ENCODE measurements at places on chromosomes 11 and 22.
A peak's percentile ranks its signal among the peaks of the same experiment; 100 is the strongest.

DNA sequence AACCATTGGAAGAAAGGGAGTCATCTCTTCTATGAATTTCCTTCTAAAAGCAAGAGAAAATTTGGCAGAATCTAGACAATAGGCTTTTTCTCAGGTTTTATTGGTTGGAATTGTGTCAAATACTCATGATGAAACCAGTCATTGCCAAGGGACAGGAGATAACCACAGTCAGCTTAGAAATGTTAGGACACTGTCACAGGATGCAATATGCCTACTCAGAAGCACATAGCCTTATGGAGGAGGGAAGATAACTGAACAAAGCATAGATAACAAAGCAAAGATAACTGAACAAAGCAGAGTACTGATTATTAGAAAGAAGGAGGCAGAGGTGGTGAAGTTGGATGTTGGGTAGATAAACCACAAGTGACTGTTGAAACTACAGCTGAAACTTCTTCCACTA is 303.5 kb upstream of the PDGFD start:
- DNase-seq: no peak

DNA sequence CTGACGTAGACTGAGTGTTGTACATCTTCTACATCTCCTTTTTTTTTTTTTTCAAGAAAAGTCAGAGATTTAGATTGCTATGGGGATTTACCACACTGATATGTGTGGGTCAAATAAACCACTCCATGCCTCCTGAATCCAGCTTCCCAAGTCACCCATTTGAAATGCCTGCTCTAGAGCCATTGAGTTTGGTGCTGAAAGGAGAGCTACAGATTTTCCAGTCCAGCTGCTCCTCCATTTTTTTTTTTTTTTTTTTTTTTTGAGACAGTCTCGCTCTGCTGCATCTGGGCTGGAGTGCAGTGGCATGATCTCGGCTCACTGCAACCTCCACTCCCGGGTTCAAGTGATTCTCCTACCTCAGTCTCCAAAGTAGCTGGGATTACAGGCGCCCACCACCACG is 115.2 kb upstream of the TIMP3 start:
- DNase-seq: no peak

DNA sequence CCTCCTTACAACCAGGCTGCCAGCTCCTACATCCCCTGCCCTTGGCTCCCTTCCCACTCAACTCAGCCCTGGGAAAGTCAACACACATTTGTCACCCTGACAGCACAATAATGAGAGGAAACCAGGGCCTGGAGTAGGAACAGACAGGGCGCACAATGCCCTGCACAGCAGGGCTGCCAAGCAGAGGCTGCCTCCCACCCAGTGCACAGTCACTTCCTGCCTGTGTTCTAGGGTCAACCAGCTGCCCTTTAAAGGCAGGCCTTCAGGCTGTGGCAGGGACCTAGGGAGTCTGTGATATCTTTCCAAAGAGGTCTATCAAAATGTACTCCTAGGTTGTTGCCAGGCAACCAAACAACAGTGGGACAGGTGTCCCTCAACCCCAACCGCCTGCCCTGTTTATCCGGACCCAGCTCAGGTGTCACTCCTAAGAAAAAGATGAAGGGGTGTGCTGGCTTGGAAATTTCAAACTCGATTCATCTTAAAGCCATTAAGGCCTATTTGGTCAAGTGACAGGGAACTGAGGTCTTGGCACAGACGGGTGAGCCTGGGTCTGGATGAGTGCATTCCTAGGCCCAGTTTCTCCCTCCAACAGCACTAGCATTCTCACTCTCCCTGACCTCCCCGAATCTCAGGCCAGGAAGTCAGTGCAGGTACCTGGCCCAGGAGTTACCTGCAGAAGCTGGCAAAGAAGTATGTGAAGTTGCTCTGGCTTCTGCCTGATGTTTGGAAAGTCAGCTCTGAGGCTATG is 110.3 kb upstream of the PITPNB start:
- peak; percentile 11 for DNase-seq

DNA sequence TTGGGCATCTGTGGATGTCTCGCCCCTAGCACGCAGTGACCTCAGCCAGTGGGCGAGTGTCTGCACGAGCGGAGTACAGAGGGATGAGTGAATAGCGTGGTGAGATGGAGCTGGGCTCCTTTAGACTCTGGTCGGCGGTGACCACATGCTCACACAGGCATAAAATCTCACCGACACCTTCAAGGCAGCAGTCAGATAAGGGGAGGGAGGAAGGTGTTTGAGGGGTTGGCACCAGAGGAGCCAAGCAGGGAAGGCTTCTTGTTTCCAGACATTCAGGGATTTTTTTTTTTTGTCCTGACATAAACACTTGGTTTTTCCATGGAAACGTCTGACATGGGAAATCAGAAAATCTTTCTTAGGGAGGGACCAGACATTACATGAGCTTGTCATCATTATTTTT is 35.8 kb downstream of the GRIK4 start:
- no peak for DNase-seq

- no peak for DNase-seq
Measured at GRCh38 chr11:116162886-116163230, 609.9 kb downstream of the BUD13 start.

DNA sequence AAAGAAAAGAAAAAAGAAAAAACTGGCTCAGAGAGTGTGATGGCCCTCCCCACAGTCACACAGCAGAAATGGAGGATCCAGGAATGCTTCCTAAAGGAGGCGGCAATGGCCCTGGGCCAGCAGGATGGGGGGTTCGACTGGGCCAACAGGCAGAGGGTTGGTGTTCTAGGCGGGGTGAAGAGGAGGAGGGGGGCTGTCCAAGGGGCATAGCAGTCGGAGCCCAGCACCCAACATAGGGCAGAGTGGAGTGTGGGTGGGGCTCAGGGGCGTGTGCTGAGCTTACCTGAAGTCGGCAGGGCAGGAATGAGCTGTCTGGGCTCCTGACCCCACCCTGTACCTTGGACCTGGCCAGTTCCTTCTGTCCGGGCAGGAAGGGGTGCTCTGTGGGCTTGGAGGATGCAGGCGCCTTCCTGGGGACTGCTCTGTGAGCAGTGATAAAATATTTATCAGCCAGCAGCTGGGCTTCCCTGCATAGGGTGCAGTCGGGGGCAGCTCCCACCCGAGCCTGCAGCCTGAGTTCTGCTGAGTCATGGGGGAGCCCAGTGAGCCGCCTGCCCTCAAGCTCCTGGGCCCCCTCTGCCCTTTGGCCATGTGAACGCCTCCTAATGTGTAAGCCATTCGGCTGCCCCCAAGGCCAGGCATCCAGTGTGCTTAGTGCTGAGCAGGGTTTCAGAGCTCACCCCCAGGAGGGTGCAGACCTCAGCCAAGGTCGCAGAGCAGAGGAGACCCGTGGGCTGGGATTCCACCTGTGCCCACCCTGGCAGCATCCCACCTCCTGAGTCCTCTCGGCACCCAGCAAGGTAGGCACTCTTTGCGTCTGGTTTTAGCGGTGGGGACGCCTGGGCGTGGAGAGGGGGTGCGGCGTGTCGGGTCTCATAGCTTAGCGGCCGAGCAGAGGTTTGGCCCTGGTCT is 25.3 kb upstream of the PRR5 start:
- no peak for DNase-seq

- no peak for DNase-seq
Measured at GRCh38 chr11:117535850-117536411, 208.3 kb downstream of the CEP164 start.

- DNase-seq: no peak
Measured at GRCh38 chr22:35299217-35299672, 449 bp upstream of the TOM1 start.

- peak; percentile 86 for DNase-seq
Measured at GRCh38 chr11:73242251-73243092, 24.4 kb downstream of the P2RY2 start.

DNA sequence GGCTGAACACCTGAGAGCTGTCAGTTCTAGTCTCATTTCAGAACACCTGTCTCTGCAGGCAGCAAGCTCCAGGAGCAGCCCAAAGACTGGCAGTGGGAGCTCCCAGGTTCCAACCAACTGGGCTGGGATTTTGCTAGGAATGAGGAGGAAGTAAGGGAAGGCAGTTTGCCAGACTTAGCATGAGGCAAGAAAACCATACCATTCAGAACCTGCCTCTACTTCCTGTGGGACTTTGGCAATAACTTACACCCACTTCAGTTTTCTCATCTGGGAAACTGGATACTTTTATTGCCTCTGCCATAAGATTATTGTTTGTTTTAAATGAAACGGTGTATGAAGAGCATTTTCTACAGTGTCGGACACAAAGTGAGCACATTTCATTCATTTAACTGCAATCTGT is 363.7 kb upstream of the ISX start:
- no peak for DNase-seq

- DNase-seq: no peak
Measured at GRCh38 chr11:14445542-14446530, 53.8 kb downstream of the COPB1 start.

DNA sequence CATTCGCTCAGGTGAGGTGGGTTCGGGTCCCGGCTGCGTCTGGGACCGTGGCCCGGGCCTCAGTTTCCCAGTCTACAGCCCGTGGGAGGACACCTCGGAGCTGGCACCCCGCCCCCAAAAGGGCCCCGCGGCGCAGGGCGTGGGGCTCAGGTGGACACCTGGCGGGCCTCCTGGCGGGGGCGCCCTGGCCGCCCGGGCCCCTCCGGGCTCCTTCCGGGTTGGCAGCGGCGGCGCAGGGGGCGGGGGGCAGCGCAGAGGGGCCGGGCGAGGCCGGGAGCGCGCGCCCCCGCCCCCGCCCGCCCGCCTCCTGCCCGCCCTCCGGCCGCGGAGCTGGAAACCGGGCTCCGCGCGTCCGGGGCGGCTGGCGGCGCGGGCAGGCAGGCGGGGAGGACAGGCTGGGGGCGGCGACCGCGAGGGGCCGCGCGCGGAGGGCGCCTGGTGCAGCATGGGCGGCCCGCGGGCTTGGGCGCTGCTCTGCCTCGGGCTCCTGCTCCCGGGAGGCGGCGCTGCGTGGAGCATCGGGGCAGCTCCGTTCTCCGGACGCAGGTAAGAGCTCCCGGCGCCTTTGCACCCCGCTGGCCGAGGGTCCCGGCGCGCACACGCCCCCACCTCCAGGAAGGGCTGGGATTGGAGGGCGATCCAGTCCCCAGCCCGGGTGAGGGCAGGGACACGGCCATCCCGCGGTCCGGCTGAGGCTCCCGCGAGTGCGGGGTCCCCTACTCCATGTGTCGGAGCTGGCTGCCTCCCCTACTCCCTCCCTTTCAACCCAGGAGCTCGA is at the start of gene EMID1:
Gene EMID1, plus strand, starts transcription at position 303 of the 778 bp plus-strand sequence. Its CDS starts 143 bp downstream, at position 446.
- DNase-seq: peak; percentile 79

- no peak for DNase-seq
Measured at GRCh38 chr22:34326901-34327300, 406.6 kb upstream of the LARGE1 start.

GRCh38 chr22:41531715-41532477 is 12.4 kb downstream of the POLR3H start:
- no peak for DNase-seq

DNA sequence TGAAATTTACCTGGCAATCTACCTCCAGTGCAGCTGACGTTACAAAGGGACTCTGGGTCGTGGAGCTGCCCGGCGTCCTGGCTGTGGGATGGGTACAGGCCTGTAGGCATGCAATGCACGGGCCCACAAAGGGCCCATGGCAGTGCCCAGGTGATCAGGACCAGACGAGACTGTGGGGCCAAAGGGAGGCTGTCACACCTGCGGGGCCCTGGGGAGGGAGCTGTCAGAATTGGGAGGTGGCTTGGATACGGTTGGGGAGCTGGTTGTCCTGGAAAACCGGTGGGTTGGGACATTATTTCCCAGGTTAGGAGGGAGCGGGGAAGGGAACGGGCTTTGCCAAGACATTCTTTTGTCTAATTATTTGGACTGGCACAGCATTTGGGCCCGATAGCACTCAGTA is 958.5 kb downstream of the BRD1 start:
- no peak for DNase-seq

- no peak for DNase-seq
Measured at GRCh38 chr11:15145151-15145550, 30.4 kb downstream of the INSC start.

GRCh38 chr22:50091092-50091768 is 1.4 kb downstream of the MOV10L1 start:
- DNase-seq: no peak

DNA sequence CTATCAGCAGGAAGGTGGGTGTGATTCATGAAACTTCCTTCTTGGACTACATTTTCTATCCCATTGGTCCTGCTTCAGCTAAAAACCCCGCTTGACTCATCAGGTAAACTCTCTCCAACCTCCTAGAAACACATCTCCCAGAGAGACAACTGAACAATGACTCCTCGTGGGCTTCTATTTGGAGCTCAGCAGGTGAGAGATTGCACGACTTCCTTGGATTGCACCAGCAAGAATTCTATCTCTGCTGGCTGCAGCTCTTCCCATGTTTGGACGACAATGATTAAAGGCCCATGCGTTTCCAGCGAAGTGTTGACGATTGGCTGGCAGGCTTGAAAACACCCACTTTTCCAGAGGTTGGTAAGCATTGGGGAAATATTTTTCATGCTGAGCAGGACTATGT is 216.1 kb upstream of the NTM start:
- DNase-seq: no peak

DNA sequence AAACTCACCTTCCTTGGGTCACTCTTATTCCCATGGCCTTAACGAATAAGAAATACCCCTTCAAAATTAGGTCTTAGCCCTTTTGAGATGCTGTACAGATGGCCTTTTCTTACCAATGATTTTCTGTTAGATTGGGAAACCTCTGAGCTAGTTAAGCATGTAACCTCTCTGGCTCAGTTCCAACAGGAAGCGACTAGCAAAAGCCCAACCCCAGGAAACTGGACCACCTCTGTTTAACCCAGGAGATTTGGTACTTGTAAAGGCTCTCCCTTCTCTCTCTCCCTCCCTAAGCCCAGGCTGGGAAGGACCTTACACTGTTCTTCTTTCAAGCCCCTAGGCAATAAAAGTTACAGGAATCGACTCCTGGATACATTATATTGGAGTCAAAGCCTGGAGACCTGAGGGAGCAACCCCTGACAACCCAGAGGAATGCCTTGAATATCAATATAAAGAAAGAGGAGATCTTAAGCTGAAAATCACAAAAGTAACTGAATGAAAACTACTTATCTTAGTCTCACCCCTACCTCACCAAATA is 11.7 kb downstream of the APIP start:
- DNase-seq: no peak

- no peak for DNase-seq
Measured at GRCh38 chr22:38449776-38450175, 5.2 kb downstream of the KCNJ4 start.

DNA sequence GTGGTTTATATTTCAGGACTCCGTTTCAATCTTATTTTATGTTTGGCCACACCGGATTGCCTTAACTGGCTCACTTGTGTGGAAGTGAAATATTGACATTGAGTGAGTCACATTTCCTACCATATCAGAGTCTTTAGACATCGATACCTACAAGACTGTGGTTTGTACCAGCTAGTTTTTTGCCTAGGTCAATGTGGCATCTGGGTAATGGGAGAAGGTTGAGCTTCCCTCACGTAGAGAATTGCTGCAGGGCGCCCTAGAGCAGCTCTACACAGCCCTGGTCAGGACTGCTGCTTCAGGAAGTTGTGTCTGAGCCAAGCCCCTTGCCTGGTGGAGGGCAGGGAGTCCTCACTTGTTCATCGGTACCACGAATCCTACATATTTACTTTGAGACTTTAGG is 1.6 kb downstream of the GRAMD1B start:
- no peak for DNase-seq

DNA sequence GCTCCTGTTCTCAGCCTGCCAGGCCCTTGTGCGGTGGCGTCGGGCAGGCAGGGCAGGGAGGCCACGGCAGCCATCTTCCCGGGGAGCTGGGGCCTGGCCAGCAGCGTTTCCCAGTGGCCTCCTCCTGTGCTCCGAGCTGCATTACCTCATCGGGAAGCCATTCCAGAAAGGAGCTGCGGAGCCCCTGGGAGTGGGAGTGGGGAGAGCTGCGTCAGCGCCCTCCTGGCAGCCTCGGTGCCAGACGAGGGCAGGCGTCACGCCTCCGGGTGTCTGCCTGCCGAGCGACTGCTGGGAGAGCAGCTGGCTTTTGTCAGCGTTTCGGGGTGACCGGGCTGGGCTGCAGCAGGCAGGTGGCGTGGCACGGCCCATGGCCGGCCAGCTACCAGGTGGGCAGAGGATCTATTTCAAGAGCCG is 30.9 kb upstream of the WNT7B start:
- no peak for DNase-seq
